ENCODE measurements at places on chromosomes 5 and 9.

DNA sequence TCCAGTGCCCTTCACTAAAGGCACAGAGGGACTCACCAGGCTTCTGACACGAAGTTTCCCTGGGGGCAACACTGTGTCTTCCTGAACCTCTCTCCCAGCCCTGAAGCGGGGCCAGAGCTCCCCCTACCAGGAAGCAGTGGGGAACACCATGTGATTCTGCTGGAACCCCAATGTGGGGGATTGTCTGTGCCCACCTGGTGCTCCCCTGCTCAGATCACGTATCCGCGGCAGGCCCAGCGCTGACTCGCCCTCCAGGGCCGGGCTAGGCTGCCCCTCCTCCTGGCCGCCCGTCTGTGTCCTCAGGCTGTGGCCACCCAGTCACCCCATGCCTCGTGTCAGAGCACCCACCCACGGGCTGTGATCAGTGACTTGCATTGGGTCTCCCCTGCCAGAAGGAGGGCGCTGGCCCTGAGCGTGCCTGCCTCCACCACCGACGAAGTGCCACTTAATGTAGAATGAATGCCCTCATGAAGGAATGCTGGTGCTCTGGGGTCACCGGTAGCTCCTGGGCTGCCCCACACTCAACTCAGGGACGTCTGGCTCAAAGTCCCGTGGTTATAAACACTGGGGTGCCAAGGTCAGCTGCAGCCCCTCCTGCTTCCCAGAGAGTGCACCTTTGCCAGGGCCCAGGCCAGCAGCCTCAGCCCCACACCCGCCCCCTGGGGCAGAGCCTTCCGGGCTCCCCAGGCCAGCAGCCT lies 22.1 kb downstream of the SARDH start:
- DNase-seq: no peak

DNA sequence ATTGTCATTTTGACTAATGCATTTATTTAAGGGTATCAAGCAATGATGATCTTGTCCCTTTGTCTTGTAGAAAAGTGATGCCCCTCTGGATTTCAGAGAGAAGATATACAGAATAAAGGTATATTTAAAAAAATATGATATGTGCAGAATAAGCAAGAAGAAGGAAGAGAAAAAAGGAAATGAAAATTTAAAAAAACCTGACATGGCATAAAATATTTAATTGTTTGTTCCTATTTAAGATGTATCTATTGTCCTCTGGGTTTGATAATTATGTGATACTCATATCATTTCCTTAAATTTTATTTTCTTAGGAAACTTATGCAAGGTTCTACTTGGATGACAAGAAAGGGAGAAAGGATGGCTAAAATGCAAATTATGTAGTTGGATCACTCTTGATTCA lies 983.7 kb upstream of the CDH6 start:
- DNase-seq: no peak

GRCh38 chr5:107361945-107362344 lies 308.8 kb downstream of the EFNA5 start:
- no peak for DNase-seq

DNA sequence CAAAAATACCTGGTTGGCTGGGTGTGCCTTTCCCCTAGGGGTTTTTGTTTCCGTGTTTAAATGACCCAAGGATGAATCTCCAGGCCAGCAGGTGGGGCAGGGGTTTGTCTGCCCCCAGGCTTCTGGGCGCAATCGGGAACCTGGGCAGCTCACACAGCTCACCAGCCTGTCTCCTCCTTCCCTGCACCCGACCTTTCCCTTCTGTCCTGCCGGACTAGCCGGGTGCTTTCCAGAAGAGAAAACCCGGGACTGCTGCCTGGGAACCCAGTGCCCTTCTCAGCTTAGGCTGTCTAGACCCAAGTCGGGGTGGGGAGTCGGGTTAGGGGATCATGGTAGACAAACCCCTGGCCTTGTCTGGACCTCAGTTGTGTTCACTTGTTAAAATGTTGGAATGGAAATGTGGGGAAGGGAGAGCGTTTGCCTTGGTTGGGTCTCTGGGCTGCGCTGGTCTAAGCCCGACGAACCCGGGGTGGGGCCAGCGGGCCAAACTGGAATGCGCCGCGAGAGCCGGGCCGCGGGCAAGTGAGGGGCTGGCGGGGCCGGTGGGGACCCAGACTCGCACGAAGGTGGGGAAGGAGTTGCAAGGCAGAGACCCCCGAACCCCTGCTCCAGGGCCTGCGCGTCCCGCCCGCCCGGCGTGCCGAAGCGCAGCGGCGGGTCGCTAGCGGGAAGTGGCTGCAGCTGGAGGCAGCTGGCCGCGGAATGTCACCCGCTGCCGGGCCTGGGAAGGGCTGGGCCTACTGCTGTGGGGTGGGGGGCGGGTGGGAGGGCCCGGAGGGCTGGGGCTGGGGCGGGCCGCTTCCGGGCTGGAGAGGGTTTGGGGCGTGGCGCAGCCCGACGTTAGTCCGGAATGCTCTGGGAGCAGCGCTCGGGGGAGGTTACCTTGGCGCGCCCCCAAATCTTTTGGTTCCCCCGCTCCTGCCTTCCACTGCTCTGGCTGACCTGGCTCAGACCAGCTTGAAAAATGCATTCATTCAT lies 84.6 kb downstream of the DAB2IP start:
- no peak for DNase-seq

DNA sequence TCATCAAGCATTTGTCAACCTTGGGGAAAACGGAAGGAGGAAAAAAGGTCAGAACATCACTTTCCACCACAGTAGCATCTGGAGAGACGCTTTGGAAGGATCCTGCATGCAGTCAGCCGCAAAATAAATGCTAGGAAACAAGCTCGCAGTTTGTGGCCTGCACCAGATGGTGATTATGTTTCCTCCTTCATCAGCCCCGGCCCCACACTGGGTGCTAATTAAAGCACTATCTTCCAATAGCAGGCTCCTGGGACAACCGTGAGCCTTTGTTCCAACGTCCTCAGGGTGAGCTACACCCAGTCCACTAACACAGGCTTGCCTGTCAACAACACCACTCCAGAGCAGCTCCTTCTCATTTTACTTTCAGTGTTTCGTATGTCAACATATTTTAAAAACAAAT lies 64.0 kb downstream of the RNF130 start:
- DNase-seq: no peak
